ENCODE measurements at places on chromosomes 16 and 17.

GRCh38 chr17:41656249-41657023 lies 32.1 kb upstream of the KRT17 start:
- DNase-seq: no peak

DNA sequence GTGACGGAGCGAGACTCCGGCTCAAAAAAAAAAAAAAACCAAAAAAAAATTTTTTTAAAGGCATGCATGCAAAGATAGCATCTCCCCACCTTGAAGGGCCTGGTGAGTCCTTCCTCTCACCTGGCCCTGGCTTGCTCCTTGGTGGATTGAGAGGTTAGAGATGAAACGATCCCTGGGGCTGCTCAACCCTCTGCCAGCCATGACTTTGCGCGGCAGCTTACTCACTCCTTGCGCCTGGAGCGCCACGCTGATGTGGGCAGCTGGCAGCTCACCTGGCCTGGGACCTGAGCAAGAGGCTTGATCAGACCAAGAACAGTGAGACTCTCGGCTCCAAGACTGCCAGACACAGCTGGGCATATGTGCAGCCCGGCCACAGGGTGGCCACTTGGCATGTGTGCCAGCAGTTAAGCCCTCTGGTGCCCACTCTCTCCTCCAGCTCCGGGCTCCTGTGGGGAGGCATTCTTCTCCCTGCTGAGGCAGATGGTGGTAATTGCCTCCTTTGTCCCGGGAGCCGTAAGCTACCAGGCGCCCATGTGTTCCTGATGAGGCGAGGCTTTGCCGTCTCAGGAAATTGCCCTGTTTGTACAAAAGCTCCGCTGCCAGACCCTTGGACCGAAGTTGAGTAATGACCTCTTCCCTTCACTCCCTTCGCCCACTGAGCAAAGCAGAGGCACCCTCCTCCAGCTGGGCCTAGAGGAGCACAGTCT lies 5.1 kb upstream of the EVPL start:
- no peak for DNase-seq

DNA sequence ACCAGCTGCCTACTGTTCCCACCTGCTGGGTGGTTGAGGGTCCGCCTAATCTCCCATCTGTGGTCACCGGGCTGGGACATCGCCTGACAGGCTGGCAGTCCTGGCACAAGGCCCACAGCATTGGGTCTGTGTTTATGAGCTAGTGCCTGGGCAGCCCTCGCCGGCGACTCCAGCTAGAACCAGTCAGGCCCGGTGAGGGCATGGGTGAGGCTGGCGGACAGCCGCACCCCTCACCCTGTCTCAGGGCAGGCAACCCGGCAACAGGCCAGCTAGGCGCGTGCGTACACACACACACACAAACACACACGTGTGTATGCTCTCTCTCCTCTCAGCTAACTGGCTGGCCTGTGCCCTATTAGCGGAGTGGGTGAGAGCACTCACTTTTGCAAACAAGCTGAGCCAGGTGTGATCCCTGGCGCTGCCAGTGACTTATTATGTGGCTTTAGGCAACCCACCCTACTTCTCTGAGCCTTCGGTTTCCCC lies 10.4 kb downstream of the HSD11B2 start:
- no peak for DNase-seq

- DNase-seq: no peak
Measured at GRCh38 chr17:72520665-72521303, 400.0 kb downstream of the SOX9 start.

GRCh38 chr16:73019457-73020362 lies 28.2 kb downstream of the ZFHX3 start:
- no peak for DNase-seq

GRCh38 chr16:57422026-57422944 lies 17.7 kb downstream of the CCL17 start:
- DNase-seq: no peak

- DNase-seq: no peak
Measured at GRCh38 chr17:34252444-34253138, 2.5 kb upstream of the CCL2 start.

- no peak for DNase-seq
Measured at GRCh38 chr17:65557349-65558310, 3.8 kb downstream of the AXIN2 start.

GRCh38 chr16:51420247-51420646 lies 269.2 kb upstream of the SALL1 start:
- DNase-seq: no peak
